ENCODE measurements at places on chromosomes 3 and 15.

DNA sequence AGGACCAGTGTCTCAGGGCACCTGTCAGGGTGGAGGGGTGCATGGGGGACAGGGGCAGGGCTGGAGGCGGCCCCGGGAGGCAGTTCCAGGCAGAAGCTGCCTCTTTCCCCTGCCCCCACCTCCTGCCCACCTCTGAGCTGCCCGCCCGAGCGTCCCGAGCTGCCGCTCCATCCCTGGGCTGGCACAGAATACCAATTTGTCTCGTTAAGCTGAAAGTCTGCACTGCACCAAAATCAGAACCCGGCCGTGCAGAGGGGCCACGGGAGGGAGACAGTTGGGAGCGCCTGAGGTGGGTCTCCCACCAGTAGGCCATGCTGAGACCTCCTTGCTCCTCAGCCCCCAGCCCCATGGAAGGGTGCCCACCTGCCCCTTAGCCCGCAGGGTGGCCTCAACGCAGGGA is 1.3 kb upstream of the ATP2B2 start:
- DNase-seq: no peak

- DNase-seq: no peak
These were observed 91.5 kb downstream of the CD47 start for GRCh38 chr3:107999215-107999775.

DNA sequence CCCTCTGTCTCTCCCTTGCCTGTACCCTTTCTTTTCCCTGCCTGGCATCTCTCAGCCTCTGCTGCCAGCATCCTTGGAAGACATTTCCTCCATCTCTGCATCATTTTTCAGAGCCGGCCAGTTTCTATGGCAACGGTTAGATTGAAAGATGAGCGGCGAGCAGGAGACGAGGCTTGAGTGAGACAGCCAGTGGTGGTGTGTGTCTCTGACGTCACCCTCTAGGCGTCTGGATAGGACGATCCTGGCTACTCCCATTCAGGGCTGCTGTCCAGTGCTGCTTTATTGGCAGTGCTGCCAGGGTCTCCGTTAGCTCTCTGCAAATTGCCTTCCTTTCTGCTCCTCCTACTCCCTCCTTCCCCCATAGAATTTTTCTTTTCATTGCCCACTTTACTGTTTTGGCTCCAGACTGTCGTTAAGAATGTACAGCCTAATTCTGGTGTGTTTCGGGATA is 57.9 kb downstream of the TRAK1 start:
- DNase-seq: no peak

- no peak for DNase-seq
These were observed 14.8 kb downstream of the MCM2 start for GRCh38 chr3:127612966-127613365.

- DNase-seq: no peak
These were observed 78.6 kb downstream of the PLD1 start for GRCh38 chr3:171731691-171732090.

GRCh38 chr3:24151594-24151993 is 206.5 kb downstream of the NR1D2 start:
- no peak for DNase-seq

DNA sequence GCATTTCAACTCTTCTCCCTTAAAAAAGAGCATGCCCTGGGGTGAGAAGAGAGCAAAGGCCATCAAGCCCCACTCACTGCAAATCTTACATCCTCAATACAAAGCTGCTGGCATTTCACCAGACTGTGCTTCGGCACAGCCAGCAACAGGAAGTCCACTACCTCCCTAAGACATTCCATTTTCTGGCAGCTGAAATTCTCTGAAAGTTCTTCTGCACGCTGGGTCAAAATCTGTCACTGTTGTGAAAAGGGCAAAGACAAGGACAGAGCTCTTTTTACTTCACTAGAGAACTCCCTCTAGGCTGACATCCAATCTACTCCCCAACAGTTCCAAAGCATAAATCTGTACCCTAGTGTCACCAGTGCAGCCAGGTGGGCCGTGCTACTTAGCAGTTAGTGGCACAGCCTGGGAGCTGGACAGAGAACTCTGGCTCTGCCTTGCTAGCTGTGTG is 6.3 kb downstream of the MTMR10 start:
- no peak for DNase-seq

- DNase-seq: peak; percentile 58
These were observed 694 bp downstream of the ABTB1 start for GRCh38 chr3:127673191-127674100.
